Activated T-cell treated with anti-CD3 and anti-CD28 coated beads, Interleukin-2, amount 50 U/mL, for 72 hours (primary cell): ENCODE measurements at places on chromosomes 6 and 20. TPM values are rescaled to one million over a fixed set of nuclear protein-coding genes. Genes with fewer than 3 reads are reported as not detected.

The HTR1E gene
- total RNA-seq = not detected

- DNase-seq = no peak
Measured at GRCh38 chr20:389220-389619, 8.7 kb downstream of the TRIB3 start.

The TNF gene
- total RNA-seq = 57.8 TPM

DNA sequence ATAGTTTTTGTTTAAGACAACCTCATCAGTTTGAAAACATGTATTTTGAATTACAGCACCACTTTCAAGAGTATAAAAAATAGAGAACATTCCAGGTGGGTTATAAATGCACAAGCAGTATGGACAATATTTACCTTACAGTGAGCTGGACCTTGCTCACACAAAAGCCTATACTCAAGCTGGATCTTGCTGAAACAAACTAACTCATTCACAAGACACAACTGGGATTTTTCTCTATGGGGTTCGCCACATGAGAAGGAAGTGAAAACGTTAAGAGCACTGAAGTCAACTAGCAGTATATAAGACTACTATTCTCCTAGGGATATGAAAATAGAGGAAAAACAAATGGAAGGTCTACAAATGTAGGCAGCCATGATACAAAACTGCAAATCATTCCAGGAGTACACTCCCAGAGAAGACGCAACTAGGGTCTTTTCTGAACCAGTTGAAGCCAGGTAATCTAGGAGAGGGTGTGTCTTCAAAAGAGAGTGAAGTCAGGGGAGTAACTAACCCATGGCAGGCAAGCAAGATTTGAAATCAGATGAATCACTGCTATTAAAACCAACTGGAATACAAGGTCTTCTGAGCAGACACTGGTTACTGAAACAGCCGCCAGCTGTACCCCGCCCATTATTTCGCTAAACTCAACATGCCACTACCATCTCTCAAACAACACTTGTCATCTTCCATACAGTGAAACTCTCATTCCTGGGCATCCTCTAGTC is 26.5 kb downstream of the STAU1 start:
- no peak for DNase-seq

The PRICKLE4 gene
- total RNA-seq = not detected

The SEL1L2 gene
- not detected for total RNA-seq

- DNase-seq = no peak
Measured at GRCh38 chr6:32176476-32177182, 745 bp upstream of the AGPAT1 start.

DNA sequence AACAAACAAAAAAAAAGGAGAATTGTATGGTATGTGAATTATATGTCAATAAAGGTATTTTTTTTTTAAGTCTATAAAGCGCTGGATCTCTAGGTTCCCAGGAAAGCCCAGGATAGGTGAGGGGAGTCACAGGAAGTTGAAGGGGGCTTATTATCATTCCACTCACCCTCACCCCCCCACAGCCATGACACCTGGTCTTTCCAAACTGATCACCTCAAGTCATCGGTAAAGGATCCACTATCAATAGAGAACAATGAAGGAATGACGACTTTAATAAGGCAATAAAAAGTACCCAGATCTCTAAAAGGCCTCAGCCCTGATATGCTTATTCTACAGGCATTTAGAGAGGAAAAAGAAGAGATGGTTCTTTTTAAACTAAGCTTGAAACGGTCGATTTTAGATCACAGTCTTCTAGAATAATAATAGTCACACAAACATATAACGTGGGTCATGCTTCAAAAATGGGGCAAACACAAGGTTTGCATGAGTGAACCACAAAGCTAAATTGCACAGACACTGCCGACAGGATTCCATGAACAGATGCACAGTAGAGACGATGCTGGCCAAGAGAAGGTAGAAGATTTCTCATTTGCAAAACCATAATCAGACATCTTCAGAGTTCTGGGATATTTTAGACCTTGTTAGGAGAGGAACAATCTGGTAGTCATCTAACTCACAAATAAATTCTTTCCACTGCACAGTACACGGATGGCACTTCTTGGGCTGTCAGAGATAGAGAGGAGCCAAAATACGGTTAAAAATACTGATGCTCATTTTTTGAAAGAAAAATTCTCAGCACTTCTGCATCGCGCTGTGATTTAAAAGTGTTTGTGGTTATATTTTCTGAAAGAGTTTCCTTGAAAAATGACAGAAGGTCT is 21.0 kb downstream of the ZMYND8 start:
- DNase-seq = no peak

- DNase-seq = no peak
Measured at GRCh38 chr6:108186226-108186625, 20.4 kb downstream of the NR2E1 start.

- DNase-seq = no peak
Measured at GRCh38 chr6:22471132-22471690, 98.2 kb upstream of the HDGFL1 start.

DNA sequence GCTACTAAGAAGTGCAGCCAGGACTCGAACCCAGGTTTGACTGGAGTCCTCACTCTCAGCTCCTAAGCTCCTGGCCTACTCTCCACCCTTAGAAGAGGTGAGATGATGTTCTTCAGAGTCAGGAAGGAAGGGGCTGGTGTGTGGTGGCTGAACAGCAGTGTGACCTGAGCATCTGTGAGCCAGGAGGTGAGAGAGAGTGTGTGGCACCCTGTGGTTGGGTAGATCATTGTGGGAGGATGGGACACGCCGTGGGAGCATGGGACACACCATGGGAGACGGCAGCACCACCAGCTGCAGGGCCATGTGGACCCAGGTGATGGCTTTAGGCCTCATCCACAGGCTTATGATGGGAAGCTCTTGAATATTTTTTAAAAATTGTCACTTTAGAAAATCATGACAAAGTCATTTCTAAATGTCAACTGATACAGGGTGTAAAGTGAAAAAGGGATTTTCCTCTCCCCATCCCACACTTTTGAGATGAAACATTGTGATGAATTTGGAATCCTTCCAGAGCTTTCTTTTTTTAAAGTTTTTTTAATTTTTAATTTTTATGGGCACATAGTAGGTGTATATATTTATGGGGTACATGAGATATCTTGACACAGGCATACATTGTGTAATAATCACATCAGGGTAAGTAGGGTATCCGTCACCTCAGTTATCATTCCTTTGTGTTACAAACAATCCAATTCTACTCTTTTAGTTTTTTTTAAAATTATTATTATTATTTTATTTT is 31.6 kb downstream of the SRC start:
- no peak for DNase-seq
